ENCODE measurements at places on chromosomes 5 and 9.

DNA sequence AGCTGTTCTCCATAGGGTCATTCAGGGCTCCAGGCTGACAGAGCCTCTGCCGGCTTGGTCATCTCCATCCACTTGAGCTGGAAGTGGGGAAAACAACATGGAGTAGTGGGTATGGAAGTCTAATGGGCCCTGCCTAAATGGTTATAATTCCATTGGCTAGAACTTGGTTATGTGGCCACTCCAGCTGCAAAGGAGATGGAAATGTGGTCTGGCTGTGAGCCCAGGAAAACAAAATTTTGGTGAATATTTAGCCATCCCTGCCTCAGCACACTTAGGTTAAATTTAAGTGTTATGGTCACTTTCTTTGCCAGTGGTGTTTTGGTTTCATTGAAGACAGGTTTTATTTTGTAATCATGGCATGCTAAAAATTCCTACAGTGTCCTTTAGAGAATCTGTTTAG lies 112.3 kb downstream of the SMARCA2 start:
- no peaks in the 10 kb centered on the region for H3K27me3 ChIP-seq
- H3K27ac ChIP-seq: no peak overlapping the region
- H3K36me3 ChIP-seq: peaks cover 80% of the 10 kb centered on the region
- no peak for DNase-seq
- peaks cover 75% of the 10 kb centered on the region for H3K4me1 ChIP-seq

DNA sequence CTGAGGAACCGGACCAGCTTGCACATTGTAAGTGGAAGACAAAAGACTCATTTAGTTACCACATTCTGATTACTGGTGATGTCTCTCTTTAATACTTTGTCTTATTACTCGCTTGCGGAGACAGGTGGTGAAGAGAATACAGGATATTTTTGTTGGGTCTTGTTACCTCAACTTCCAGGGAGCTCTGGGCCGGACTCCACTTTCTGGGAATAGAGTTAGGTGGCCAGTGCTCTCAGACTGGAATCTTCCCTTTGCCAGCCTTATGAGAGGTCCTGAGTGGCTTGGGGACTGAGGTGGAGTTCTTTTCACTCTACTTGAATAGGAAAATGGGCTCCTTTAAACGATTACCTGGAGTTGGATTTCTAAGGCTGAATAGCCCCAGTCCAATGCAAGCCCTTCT lies 33.3 kb upstream of the SPRY4 start:
- no peaks in the 10 kb centered on the region for H3K27me3 ChIP-seq
- H3K27ac ChIP-seq: peak overlapping the region; percentile 89
- H3K4me1 ChIP-seq: peaks cover 9% of the 10 kb centered on the region

DNA sequence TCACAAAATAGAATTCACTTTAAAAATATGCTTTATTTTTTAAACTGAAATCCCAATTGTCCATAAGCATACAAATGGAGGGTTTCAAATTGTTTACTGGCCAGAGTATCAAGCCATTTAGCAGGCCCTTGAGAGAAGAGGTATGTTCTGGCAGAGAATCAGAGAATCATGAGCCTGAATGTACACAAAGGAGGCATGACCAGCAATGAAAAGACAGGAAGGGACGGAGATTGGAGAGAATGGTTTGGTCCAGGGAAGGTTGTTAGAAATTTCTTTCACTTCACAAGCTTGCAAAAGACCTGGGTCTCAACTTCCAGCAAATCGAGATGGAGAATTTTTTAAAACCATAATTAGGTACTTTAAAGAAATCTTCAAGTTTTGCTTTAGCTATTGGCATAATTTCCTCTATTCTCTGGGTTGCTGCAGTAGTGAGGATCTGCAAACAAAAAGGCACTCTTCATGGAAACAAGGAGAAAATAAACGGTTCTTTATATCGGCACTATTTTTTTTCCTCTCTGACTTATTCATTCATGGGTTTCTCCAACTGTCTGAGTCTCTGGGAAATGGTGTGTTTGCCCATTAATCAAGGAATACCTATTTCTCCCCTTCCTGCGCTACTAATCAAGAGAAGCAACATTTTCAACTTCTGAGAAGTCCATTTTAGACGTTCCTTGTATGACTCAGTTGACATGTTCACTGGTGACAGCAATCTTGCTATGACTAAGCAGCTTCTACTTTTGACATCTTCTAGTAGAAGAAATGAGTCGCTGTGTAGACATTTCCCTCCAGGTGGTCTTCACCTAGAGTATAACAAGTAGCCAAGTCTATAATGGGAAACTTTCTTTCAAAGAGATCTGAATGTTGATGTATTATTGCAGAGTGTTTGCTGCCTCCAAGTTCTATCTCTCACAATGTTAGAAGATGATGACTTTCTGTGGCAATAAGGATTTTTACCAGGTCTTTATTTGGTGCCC lies 23.1 kb upstream of the ERCC6L2 start:
- H3K4me3 ChIP-seq: no peak overlapping the region
- H3K4me1 ChIP-seq: peaks cover 8% of the 10 kb centered on the region
- no peak overlapping the region for H3K27ac ChIP-seq
- no peak for DNase-seq

DNA sequence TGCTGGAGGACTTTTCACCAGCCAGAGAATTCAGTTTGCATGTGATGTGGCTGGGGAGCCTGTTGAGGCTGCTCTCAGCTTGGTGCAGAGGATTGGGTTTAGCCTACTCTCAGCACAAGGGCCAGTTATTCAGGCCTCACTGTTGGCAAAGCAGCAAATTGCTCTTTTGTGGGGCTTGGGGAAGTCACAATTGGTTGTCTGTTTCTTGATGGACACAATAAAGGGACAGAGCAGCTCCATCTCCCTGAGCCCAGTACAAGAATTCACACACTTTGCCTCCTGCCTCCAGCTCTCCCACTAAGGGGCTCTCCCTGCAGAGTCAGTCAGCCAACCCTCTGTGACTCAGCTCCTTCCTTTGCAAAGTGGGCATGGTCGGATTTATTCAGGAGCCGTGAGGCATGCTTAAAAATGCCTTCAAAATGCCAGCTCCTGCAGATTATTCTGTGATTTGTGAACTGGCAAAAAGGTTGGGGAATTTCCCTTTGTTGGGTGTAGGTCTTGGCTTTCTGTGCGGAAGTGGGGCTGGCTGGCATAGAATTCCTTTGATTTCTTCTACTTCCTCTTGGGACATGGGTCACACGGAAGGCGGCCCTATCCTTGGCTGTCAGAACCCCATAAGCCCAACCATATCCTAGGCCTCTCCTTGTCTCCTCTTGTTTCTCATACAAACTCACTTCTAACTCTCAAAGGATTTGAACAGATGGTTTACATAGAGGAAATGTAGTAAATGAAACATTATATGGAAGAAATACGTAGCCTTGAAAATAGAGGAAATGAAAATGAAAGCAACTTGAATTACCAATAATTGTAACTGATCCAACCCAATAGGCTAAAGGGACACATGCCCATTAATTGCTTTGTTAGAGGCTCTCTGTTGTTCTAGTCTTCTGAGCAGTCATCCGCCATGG lies 118.7 kb upstream of the CD180 start:
- no peak overlapping the region for H3K4me3 ChIP-seq
- no peak for DNase-seq
- no peaks in the 10 kb centered on the region for H3K36me3 ChIP-seq
- H3K4me1 ChIP-seq: peaks cover 18% of the 10 kb centered on the region

- H3K36me3 ChIP-seq: no peaks in the 10 kb centered on the region
- H3K4me1 ChIP-seq: peaks cover 5% of the 10 kb centered on the region
- H3K4me3 ChIP-seq: no peak overlapping the region
- no peak overlapping the region for H3K27ac ChIP-seq
These were observed 14.7 kb downstream of the RFK start for GRCh38 chr9:76379494-76379893.

DNA sequence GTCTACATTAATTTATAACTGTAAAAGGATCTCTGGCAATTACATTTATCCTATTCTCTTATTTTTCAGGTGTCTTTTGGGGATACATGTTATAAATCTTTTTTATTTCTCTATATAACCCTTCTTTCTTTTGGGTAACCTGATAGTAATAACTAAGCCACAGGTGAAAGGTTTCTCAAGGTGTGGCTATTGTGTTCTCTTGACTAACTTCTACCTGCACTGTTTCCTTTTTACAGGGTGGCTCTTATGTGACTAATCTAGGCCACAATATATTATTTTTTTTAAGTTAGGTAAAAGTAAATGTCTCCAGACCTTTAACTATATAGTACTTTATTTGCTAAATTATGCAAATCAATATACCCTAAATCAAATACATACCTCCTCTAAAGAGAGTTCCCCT lies 193.2 kb downstream of the EFNA5 start:
- peaks cover 70% of the 10 kb centered on the region for H3K4me1 ChIP-seq
- H3K27ac ChIP-seq: peak overlapping the region; percentile 80
- H3K27me3 ChIP-seq: no peaks in the 10 kb centered on the region
- no peak for DNase-seq
- H3K4me3 ChIP-seq: no peak overlapping the region

GRCh38 chr5:53359916-53360517 lies 120.4 kb upstream of the FST start:
- no peaks in the 10 kb centered on the region for H3K27me3 ChIP-seq
- no peaks in the 10 kb centered on the region for H3K36me3 ChIP-seq
- H3K27ac ChIP-seq: no peak overlapping the region
- H3K4me3 ChIP-seq: no peak overlapping the region
- no peak for DNase-seq
- H3K4me1 ChIP-seq: no peaks in the 10 kb centered on the region

DNA sequence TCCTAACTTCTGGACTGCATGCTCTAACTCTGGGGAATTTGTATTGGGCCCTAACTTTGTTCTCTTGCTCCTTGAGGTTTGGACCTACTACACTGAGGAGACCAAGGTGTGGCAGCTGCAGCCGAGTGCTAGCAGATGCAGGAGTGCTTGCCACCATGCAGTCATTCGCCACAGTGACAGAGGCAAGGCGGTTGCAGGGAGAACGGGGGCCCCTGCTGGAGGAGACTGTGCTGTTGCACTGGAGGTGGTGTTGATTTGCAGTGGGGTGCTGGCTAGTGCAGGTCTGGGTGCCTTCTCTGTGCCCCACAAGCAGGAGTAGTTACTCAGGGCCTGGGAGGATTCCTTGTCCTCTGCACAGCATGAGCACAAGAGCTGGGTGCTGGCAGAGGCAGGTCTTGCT lies 22.4 kb upstream of the DIRAS2 start:
- H3K27me3 ChIP-seq: no peaks in the 10 kb centered on the region
- H3K4me3 ChIP-seq: no peak overlapping the region
- H3K4me1 ChIP-seq: no peaks in the 10 kb centered on the region
- no peak for DNase-seq

DNA sequence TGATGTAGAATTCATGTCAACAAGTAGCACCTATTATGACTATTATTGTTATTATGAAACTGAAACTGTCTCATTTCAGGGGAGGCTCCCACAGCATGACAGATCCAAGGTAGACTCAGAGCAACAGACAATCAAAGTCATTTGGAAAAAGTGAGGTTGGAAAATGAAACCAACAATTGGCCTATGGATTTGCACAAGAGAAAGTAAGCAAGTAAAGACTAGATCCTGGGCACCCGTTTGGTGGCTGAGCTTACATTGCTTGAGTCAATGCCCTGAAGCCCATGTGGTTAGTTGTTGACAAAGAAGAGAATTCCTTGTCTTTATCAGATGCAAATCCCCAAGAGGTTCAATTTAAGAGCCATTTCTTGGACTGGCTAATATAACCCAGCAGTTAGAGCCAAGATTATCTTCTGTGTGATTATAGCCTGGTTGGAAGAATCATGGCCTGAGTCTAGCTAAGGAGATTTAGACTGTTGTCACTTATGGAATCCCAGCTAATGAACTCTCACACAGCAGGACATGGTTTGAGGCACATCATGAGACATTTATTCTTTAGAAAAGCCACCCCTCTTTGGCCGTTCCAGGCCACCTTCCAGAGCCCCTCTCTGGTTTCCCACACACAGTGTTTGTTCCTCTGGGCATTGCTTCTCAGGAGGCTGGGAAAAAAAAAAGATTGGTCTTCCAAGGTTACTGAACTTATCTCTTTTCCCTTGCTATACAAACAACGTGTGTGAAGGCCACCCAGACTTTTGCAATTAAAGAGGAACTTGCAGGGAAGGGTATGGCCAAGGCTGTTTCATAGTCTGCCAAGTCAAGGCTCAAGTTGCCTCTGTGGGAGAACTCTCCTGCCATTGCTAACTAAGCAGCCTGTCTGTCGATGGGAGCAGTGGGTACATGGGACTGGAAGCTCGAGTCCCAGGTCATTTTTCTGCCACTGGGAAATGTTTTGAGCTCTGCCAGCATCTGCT lies 399.5 kb downstream of the ENC1 start:
- peak overlapping the region; percentile 48 for H3K27ac ChIP-seq
- H3K4me3 ChIP-seq: no peak overlapping the region
- H3K4me1 ChIP-seq: peaks cover 17% of the 10 kb centered on the region
- H3K36me3 ChIP-seq: no peaks in the 10 kb centered on the region

- no peaks in the 10 kb centered on the region for H3K27me3 ChIP-seq
- peak overlapping the region; percentile 40 for H3K27ac ChIP-seq
- H3K36me3 ChIP-seq: no peaks in the 10 kb centered on the region
These were observed 27.0 kb upstream of the CDKN2AIPNL start for GRCh38 chr5:134438721-134439123.

All from esophagus squamous epithelium (tissue), 5 donors.